Esophagus squamous epithelium (tissue), 5 donors: ENCODE measurements at places on chromosomes 5 and 9.

DNA sequence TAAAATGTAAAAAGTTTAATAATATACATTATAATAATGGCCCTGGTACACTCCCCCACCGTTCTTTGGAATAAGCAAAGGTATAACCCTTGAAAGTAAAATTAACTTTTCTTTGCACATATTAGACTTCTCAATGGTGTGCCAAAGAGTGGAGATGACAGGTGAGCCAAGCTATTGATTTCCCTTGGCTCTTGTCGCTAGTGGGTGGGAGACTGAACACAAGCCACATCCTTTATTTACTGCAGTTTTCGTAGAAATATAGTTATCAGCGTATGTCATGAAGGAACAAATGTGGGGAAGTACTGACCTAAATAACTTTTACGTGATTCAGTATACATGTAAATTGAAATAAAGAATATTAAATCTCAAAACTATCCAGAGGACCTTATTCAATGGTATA, 549.3 kb downstream of the RAB3C start:
- DNase-seq: no peak

DNA sequence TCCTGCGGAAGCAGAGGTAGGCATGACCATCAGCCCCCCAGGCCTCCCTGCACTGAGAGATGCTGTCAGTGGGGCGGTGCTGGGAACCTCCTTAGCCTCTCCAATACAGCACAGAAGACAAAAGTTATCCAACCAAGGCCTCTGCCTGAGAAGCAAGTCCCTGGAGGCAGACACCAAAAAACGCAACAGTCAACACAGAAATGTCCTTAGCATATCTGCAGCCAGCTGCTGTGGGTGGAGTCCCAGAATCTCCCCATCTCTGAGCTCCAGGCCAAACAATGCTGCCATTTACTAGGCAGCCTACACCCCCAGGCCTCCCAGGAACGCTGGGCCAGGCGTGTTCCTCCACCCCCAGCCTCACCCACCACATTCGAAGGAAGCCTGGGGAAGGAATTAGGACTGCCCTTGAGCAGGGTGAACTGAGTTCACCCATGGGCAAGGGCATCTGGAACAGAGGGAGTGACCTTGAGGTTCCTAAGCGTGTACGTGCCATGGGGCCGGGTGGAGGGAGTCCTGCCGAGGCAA, 43.7 kb downstream of the STK10 start:
- DNase-seq: no peak

DNA sequence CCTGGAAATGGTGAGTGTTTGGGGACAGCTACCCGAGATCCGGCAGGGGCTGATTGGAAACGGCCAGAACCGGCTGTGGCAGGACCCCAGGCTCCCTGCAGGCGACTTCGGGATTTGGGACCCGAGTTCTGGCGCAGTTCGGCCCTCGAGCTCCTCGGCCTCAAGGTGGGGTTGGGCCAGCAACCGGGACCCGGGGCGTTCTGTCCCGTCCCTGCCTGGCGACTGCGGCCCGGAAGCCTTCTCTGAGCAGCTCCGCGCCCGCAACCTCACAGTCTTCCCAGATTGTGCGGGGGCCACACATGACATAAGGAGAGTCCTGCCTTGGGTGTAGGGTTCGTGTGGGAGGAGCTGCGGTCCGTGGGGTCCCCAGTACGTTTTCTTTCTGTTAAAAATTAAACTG, 23.2 kb upstream of the NEURL1B start:
- DNase-seq: no peak

DNA sequence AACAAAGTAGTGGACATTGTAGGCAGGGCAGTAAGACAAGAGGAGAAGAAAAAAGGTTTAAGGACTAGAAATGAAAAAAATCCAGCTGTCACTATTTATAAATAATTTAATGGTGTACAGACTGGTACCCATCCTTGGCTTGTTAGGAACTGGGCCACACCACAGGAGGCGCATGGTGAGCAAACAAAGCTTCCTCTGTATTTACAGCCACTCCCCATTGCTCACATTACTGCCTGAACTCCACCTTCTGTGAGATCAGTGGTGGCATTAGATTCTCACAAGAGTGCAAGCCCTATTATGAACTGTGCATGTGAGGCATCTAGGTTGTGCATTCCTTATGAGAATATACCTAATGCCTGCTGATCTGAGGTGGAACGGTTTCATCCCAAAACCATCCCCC, 62.6 kb upstream of the DMAC1 start:
- no peak for DNase-seq

DNA sequence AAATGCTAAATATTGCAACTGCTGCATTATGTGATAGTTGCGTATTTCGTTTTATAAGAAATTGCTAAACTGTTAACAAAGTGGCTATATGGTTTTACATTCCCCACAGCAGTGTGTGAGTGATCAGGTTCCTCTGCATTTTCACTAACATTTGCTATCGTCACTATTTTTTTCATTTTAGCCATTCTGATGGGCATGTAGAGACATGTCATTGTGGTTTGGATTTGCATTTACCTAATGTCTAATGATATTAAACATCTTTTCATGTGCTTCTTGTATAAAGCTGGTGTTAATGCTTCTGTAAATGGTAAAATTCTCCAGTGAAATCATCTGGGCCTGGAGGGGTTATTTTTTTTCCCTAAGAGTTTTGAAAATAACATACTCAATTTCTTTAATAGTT, 61.6 kb downstream of the ERCC6L2 start:
- DNase-seq: no peak

DNA sequence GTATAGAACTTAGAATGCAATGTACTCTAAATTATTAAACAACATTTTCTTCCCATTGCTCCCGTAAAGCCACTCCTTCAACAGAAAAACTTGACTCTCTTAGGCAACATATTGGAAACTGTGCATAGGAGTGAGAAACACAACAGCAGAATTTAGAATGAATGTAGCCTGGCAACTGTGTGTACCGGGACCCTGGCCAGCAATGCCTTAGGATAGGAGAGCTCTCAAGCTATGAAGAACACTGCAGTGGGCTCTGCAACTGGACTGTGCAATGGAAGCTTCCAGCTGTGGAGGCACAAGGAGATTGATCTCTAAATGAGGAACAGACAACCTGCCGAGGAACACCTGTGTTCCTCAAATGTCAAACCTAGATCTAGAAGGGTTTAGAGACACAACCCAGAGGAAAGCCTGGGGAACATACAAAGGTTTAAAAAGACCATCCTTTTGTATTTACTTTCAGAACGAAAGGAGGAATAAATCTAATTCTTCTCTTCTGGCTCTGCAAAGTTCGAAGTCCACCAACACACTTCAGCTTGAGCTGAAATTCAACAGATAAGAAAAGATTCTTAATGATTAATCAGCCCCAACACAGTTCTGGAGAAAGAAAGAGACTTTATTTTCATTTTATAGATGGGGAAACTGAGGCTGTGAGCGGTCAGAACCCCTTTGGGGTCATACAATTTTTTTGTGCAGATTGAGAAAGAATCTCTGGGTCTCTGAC, 51.5 kb upstream of the ARL15 start:
- DNase-seq: no peak

DNA sequence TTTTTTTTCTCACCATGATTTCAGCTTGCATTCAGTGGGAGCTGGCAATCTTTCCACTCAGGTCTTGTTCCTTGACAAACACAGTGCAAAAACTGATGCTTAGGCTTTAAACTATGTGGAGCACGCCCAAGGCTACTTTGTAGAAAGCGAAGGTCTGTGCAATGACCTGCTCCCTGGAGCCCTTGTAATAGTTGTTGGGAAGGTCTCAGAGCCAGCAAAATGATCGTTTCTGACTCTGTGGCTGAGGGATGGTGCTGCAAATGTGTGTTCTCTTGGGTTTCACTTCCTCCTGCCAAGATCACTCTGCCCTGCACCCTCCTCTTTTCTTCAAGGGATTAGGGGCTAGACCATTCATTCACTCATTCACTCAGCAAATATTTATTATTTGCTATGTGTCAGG, 249.7 kb upstream of the MAP3K1 start:
- no peak for DNase-seq

DNA sequence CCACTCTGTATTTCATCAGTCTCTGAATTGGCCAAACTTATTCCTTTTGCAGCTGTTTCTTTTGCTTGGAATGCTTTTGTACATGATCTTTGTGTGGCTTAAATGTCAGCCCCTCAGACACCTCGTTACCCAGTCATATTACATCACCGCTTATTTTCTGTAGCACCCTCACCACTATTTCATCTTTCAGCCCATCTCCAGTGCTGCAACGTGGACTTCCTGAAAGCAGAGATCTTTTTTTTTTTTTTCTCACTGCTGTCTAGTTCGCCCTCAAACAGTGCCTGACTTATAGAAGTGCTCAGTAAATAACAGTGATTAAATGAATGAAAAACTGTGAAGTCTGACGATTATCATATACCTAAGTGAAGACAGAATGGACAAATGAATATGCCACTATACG, 835 bp downstream of the SRA1 start:
- DNase-seq: no peak
